RCC 7860 (cell line): ENCODE measurements at places on chromosomes 2 and 18.

DNA sequence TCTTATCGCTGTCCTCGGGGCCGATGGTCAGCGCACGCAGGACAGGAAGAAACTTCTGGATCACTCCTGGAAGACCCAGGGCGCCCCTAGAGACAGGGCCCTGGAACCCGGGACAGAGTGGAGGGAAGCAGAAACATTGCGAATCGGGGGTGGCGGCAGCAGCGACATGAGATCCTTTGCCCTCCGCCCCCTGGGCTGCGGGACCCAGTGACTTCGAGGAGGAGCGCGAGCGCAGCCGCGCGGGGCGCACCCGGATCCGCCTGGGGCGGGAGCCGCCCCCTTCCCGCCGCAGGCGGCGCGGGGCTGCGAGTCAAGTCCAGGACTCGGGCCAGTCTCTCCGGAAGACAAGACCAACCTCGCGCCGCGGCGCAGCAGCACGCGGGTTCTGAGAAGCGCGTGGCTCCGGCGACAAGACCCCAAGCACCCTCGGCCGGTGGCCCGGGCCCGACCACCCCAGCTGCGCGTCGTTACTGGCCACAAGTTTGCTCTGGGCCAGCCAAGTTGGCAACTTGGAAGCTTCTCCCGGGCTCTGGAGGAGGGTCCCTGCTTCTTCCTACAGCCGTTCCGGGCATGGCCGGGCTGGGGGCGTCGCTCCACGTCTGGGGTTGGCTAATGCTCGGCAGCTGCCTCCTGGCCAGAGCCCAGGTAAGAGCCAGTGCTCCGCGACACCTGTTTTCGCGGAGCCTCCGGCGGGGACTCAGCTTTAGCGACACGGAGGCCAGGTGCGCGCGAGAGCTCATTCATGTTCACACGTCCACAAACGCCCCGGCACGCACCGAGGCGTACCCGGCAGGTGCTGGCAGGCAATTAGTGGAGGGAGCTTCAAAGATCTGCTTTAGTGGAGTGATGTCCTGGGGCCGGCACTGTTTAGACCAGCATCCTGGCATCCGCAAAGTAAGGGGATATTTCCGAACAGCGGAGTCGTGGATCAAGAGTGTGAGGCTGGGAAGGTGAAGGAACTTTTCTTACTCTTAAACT, at the start of gene PTH2R:
PTH2R (plus strand) TSS at position 319 of the 978 bp plus-strand sequence; CDS start at position 571, 252 bp downstream.
- DNase-seq = no peak

DNA sequence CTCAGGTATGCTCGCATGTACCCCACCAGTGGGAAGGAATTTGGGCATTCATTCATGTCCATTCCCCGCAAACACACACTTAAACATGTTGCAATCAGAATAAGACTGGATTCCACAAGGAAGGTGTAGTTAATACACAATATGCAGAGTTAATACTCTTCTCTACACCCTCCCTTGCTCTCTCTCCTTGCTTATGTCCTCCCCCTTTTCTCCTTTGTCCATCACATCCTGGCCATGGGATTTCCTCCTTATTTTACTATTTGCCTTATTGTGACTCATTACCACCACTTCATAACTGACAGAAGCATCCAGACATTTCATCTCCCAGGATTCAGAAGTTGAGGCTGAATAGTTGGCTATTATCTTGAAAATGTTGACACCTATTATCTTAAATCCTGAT, 473.8 kb upstream of the SPHKAP start:
- peak; percentile 18 for DNase-seq

GRCh38 chr2:73408198-73408597, 22.6 kb downstream of the ALMS1 start:
- no peak for DNase-seq

DNA sequence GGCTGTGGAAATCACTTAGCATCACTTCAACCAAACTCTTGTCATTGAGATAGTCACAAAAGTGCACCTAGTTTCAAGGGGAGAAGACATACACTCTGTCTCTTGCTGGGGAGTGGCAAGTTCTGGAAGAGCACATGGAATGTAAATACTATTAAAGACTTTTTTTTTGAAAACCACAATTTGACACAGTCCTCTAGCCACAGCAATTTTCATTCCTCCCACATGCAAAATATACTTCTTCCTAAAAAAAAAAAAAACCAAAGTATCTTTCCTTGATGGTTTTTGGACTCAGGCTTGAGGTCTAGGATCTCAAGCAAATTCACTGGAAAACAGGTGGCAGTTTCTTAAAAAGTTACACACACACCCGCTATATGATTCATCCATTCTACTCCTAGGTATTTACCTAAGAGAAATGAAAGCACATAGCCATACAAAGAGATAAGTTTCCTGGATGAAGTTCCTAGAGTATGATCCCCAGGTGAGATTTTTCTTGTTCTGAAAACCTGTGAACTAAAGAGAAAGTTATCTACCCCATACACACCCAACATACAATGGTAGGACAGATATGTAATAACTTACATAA, 295.8 kb downstream of the SP3 start:
- DNase-seq = no peak

DNA sequence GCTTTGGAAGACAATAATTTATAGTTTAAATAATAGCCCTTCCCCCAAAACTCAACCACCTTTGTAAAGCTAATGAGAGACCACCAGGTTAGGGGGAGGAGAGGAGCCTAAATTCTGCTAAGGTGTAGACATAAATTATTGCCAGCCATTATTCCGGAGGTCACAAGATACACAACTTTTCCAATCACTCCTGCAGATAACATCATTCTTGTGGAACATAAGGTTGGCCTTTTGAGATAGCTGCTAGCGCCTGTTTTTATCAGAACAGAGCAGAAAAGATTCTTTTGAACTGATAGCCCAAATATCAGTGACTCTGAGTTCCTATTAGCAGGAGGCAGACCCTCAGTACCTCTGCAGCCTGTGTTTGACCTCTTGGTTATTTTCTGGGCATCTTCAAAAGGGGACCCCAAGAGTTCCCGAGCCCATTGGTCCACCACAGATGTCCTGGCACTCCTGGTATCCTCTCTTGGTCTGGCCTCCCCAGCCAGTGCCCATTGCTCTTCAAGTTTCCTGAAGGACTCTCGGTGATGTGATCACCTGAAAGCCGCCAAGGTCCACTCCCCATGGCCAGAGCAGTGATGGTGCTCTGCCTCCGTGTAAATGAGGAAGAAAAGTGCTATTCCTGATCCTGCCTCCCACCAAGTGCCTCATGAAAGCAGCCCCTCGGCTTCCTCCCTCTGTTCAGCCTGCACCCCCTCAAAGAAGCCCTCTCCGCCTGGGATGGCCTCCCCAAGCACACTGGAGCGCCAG, 38.5 kb upstream of the LAPTM4A start:
- DNase-seq = no peak
